Nucleus accumbens (tissue), 56 donors: ENCODE measurements at places on chromosomes 6 and 20.

- no peak for DNase-seq
These were observed 8.1 kb downstream of the NEDD9 start for GRCh38 chr6:11224252-11224965.

- DNase-seq, result no peak
These were observed 641 bp downstream of the ARFGEF2 start for GRCh38 chr20:48921883-48922820.

DNA sequence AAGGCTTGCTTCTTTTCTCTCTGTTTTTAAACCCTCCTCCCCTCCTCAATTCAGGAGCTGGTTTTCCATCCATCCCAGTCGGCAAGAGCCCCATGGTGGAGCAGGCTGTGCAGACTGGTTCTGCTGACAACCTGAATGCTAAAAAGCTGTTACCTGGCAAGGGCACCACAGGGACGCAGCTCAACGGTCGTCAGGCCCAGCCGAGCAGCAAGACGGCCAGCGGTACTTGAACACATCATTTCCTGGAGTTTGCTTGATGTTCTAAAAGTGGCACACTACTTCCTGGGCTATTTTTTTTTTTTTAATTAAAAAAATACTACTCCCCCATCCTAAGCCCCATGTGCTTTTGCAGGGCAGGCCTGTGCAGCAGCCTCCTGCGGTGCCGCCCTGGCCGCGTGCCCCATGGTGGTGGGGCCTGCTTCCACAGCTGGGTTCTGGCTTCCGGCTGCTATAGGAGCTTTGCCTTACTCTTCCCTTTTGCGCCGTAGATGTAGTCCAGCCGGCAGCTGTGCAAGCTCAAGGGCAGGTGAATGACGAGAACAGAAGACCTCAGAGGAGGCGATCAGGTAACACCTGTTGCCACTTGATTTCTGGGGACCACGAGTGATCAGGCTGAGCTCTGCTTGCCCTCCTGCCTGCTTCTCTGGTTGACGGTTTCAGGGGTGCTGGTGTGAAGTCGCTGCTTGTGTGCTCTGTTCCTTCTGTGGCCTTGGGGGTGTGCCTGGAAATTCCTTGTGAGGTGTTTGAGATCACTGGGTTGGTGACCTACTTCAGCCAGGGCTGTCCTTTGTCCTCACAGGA lies 7.7 kb downstream of the LSM14B start:
- no peak for DNase-seq

DNA sequence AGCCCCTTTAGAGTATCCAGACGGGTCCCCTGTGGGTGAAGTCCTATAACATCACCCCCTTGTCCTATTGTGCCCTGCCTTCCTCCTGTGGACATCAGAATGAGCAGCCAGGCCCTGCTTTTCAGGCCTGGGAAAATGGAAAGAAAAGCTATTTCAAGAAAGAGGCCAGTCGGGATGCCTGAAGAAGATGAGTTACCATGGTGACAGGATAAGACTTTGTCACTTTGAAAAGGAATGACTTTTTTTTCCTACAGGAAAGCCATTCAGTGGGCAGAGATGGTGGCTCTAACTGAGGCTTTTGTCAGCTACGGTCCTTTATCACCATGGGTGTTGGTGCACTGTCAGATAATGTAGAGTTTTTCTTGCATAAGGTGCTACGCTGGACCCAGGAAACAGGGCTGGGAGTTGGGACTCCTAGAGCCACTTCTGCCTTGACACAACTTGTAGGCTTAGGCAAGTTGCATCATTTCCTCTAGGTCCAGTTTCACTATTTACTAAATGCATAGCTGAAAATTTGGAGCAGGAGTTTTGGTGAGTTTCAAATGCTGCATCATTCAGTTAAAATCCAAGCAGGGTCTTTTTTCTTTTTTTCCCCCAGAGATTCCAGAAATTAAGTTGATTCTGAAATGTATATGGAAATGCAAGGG lies 293.6 kb upstream of the PRND start:
- no peak for DNase-seq

DNA sequence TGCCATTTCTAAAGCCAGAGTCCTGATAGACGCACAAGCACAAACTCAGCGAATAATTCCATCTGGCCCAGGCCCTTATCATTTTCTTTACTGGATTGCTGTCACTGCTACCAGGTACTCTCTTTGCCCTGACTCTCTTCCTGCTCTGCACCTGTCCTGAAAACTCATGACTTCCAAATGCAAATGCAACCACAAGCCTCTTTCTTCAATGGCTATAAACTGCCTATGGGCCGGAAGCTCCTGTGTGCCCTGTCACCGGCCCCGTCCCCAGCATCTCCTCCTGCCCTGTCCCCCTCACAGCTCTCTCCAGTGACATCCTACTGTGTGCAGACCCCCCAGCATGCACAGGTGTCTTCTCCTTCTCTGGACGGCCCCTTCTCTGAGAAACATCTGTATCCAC lies 302.6 kb downstream of the GMDS start:
- DNase-seq, result no peak

DNA sequence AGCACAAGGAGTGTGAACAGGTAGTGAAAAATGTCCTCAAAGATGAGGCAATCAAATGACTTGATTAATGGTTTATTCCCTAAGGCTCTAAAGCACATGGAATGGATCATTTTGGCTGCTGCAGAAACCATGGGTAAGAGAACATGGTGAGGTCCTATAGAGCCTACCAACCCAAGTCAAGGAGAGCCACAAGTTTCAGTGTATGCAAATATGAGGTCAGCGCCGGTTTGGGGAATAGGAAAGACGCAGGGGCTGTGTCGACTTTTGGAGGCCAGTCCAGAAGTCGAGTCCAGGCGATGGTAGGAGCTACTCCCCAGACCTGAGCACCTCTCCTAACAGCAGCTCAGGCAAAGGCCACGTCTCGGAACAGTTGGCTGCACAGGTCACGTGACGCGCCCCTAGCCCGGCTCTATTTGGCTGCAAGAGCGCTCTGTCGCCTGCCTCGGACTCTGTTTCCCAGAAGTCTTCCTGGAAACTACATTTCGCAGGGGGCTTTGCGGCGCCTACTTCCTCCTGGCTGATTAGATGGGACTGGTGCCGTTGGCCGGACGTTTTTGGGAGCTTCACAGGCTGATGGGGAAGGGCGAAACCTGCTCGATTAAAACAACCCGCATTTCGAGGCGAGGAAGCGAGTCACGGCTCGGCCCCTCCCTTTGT lies 74.4 kb upstream of the CHD6 start:
- peak; percentile 74 for DNase-seq

DNA sequence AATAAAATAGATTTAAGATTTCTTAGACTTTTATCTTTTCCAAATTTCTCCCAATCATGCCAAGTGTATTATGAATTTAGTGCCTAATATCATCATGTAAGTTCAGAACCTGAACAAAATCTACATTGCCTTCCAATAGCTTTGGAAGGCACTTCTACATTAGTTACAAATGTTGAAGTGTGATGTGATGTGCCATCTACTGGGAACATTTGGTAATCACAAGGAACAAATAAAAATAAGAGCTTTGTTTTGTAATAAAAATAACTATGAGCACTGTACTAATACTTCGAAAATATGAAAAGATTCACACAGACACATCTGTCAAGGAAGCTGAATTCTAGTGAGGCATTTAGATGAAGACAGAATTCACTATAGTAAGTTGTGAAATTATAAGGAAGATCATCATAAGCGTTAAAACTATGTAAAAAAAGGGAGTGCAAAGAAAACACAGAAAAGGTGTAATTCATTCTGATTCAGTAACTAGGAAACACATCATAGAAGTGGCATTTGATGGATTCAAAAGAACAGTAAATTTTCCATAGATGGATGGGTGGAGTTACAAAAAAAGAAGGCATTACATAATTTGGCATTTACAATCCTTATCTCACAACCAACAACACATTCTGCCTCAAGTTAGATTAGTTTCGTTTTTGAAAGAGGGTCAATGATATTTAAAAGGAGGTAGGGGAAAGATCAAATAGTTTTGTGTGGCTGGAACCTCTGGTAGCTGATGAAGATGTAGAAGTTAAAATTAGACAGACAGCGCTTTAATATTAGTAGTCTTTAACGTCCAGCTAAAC lies 161.0 kb downstream of the ASCC3 start:
- no peak for DNase-seq

- DNase-seq, result no peak
These were observed 135.0 kb upstream of the JARID2 start for GRCh38 chr6:15110726-15111354.

GRCh38 chr6:1388630-1389368 lies 577 bp upstream of the FOXF2 start:
- no peak for DNase-seq

GRCh38 chr6:143112084-143112768 lies 51.5 kb downstream of the AIG1 start:
- no peak for DNase-seq

DNA sequence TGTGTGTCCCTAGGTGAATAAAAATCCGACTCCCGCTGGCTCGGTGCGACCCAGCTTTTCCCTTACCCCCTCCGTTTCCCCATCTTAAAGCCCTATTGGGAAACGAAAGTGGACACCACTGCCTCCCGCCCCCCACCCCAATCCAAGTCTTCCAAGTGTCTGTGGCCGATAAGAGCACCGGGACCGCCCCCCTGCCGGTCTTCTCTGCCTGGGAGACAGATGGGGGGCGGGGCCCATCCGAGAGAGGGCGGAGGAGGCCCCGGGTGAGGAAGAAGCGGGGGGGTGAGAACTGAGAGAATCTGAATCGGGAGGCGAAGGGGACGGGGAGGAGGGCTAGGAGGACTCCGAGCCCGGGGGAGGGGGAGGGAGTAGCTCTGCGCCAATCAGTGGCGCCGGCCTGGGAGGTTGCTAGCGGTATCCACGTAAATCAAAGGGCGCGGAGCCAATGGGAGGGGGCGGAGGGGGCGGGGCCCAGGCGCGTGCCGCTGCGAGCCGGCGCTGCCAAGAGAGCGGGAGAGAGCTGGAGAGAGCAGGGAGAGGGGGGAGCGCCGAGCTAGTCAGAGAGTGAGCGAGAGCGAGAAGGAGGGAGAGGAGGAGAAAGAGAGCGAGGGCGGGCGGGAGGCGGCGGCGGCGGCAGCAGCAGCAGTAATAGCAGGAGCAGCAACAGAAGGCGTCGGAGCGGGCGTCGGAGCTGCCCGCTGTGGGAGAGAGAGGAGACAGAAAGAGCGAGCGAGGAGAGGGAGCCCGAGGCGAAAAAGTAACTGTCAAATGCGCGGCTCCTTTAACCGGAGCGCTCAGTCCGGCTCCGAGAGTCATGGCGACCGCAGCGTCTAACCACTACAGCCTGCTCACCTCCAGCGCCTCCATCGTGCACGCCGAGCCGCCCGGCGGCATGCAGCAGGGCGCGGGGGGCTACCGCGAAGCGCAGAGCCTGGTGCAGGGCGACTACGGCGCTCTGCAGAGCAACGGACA lies at the start of gene POU3F2:
TSS of gene POU3F2 (plus strand) at position 515 of the 972 bp plus-strand sequence. CDS start at position 815, 300 bp downstream.
- DNase-seq, result peak; percentile 97

DNA sequence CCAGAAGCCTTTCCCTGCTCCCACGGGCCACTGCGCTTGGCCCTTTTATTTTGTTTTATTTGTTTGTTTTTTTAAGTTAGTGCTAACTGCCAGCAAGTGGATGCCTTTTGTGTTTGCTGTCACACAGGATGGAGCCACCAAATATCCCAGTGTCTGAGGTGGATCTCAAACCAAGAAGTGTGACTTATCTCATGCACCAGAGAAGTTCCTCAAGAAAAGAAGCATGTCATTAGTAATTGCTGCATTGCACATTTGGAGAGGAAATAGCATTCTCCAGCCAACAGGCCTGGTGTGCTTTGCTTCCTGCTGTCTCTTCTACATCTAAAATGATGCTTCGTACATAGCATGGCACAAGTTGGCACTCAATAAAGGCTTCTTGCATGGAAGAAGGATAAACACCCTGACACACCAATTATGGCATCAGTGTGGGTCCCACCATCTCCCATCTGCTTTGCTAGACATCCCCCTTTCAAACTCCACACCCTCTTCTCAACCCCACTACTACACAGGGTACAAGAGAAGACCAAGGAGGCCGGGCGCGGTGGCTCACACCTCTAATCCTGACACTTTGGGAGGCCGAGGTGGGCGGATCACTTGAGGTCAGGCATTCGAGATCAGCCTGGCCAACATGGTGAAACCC lies 1.9 kb upstream of the ATP9A start:
- DNase-seq, result no peak

GRCh38 chr6:131958542-131959470 lies 7.6 kb upstream of the CCN2 start:
- no peak for DNase-seq

GRCh38 chr20:37276494-37277252 lies 12.8 kb upstream of the MANBAL start:
- no peak for DNase-seq

DNA sequence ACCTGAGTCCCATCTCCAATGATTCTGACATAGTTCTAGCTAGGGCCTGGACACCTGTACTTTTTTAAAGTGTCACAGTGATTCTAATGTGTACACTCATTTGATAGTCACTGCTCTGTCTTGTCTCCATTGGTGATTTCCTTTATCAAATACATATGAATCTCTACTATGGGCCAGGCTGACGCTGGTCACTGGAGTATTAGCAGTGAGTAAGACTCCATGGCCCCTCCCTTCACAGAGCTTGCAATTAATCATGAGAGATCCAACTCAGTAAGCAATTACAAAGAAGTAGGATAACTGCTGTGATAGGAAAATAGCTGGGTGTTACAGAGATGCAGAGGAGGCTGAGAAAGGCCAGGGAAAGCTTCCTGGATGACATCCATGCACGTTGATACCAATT lies 19.3 kb upstream of the SASH1 start:
- DNase-seq, result no peak

DNA sequence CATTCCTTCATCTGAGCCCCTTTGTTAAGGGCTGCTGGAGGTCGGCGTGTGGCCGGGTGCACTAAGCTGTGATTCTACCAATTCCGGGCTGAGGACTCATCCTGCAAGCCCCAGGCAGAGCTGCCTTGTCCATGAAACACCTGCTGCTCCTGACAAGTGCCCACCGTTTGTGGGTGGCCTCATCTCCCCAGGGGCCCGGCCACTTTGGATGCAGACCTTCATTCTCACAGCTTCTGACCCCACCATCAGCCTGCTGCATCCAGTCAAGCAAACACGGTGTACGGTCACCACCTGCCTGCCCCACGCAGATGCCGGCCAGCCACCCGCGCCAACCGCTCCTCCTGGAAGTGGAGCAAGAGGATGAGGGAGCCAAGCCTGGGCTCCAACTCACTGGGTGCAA lies 382.7 kb downstream of the THBS2 start:
- no peak for DNase-seq

DNA sequence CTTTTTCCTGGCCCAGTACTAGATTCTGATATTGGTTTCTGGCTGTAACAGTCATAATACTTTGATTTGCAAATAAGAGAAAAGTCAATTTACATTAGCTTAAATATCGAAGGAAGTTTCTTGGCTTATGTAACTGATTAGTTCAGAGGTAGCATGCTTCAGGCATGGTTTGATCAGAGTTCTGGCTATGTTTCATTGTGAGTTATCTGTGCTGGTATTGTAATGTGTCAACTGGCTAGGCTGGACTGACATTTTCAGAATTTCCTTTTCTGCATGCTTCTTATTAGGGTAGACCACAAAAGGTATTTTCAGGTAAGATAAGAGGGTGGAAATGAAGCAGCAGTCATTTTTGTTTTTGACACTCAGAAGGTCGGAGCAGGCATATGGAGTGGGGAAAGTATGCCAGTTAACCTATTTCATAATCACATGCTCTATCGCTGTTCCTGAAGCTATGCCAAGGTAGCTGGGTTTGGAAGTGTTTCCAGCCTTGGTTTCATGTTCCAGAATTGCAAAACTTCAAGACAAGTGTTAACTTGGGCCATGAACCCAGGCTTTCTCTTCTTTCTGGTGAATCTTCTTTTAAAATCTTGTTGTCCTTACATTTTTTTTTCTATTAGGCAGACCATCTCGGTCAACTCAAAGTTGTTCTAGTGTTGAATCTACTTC lies 244.9 kb downstream of the DHX35 start:
- DNase-seq, result no peak

GRCh38 chr6:32153564-32154513 lies at the start of gene PPT2:
TSS of gene PPT2 (plus strand) at chr6:32154141. CDS start at chr6:32154595, 454 bp downstream.
- DNase-seq, result peak; percentile 85

GRCh38 chr6:106735136-106735633 lies 105.8 kb downstream of the QRSL1 start:
- DNase-seq, result no peak
